ENCODE measurements at places on chromosomes 6 and 20.

- no peak for DNase-seq
These were observed 208.3 kb downstream of the TMEM200A start for GRCh38 chr6:130574146-130574545.

DNA sequence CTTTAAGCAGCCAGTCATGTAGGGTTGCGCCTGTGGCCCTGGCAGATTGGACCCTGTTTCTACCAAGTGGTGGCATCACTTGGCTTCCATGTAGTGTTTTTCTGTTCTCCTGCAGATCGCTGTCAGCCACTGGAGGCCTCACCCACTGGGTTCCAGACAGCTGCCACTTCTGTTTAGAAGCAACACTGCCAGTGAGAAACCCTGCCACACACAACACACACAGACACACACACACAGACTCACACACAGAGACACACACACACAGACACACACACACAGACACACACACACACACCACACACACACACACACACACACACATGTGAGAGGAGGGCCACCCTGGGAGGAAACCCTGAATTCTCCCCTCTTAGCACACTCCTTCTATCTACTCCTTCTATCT is 51.8 kb downstream of the UTRN start:
- DNase-seq = no peak

DNA sequence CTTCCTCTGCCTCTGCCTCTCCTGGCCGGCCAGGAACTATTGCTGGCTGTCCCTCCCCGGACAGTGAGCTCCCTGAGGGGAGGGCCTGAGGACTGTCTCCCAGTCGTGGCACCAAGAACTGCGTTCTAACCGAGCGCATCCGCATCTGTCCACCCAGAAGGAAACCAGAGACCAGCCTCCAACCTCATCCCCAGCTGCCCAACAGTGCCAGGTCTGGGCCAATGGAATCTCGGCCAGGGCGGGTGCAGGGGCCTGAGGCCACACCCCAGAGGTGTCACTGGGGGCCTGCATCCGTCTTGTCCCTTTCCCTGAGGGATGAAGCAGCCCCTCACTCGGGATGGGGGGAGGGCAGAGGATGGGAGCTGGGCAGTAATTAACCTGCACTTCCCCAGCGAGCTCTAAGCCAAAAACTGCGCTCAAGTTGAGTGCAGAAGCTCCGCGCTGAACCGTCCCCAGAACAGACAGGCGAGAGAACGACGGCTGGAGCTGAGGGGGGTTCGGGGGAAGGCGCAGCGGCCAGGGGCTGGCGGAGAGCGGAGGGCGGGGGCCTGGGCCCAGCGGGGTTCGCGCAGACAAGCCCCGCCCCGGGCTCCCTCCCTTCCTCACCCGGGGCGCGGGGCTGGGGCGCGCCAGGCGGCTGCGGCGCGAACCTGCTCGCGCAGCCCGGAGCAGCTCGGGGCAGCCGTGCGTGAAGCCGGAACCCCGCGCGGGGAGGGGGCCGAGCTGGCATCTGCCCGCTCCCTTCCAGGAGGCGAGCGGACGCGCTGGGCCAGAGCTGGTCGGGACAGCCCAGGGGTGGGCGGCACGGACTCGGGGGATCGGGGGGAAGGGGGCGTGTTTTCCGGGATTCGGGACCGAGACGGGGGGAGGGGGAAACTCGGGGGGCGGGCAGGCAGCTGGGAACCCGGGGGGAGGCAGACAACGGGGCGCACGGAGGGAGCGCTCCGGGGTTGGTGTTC is 1.4 kb downstream of the TFEB start:
- peak; percentile 72 for DNase-seq

- no peak for DNase-seq
These were observed 3.4 kb downstream of the PPP2R5D start for GRCh38 chr6:42987533-42988451.

DNA sequence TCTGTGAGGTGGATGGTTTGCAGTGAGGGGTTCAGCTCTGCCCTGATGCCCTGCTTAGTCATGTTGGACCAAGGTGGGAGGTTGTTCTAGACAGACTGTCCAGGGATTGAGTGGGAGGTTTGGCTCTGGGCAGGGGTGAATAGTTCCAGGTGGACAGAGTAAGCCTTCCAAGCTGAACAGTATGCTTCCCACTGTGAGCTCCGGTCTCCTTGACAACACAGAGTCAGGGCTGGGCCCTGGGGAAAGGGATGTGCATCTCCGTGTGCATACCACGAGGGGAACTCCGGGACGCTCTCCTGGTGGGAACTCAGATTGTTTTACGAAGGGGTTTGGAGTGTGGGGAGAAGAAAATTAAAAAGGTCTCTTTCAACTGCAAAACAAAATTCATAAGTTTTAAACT is 174.7 kb downstream of the DHX35 start:
- DNase-seq = no peak

GRCh38 chr6:4671587-4672115 is 104.6 kb upstream of the CDYL start:
- DNase-seq = no peak

GRCh38 chr20:19777981-19778380 is 19.9 kb downstream of the RIN2 start:
- no peak for DNase-seq

- no peak for DNase-seq
These were observed 223.4 kb downstream of the PLCB1 start for GRCh38 chr20:8355453-8355852.

DNA sequence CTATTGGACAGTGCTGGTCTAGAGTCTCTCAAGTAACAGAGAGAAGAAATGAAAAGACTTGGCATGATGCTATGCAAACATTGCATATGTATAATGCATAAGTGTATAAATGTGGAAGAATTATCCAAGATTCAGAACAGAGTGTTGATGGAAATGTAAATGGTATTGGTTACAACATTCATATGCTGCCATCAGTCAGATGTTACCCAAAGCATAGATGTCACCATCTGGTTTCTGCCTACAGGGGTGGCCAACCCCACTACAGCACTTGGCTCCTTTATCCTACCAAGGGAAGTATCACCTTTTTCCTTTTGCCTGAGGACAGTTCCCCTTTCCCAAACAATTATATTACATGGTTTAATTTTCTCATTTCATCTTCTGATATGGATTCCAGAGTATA is 11.9 kb downstream of the POPDC3 start:
- DNase-seq = no peak

DNA sequence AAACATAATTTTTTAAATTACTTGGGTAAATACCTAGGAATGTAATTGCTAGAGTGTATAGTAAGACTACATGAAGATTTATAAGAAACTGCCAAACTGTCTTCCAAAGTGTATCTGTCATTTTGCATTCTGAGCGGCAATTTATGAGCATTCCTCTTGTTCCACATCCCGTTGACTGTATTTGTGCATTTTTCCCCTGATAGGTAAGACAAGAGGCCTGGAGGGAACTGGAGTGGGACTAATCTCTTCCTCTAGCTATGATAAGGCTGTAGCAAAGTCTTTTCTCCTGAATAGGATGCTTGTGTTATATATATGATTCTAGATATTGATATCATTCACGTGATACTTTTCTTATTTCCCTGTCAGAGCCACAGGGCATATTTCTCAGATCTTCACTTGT is 1557.5 kb downstream of the GRIK2 start:
- peak; percentile 23 for DNase-seq

- no peak for DNase-seq
These were observed 72.7 kb upstream of the GATA5 start for GRCh38 chr20:62548471-62548870.

Measured in fibroblast of skin of abdomen (primary cell).